ENCODE measurements at places on chromosomes 7 and 10.

DNA sequence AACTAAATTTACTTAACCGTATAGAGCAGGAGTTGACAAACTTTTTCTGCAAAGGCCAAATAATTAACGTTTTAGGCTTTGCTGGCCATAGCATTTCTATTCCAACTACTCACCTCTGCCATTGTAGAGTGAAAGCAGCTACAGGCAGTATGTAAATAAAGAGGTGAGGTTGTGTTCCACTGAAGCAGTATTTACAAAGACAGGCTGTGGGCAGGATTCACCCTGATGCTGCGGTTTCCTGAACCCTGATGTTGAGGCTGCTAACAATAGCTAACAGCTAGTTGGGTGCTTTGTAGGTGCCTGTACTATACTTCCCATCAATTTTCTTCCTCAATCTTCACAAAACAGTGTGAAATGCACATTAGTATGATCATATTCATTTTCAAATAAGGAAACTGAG lies 47.0 kb upstream of the LAMB1 start:
- DNase-seq: no peak

GRCh38 chr10:65204999-65205398 lies 1683.8 kb downstream of the REEP3 start:
- no peak for DNase-seq

DNA sequence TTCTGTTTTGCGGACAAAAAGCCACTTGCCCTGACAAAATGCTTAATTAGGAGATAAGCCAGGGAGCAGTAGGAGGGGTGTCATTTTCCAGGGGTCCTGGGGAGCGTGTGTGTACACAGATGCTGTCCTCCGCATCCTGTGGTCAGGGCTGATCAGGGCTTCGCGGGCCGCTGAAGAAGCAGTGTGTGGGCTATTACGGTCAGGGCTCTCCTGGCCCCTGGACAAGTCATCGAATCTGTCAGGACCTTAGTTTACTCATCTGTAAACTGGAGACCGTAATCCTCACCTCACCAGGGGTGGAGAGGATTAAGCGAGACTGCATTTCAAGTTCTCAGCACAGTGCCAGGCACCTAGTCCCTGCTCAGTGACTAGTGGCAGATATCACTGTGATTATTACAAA lies 26.0 kb upstream of the MXI1 start:
- no peak for DNase-seq

GRCh38 chr7:28812616-28813015 lies 145.5 kb downstream of the TRIL start:
- DNase-seq: no peak

DNA sequence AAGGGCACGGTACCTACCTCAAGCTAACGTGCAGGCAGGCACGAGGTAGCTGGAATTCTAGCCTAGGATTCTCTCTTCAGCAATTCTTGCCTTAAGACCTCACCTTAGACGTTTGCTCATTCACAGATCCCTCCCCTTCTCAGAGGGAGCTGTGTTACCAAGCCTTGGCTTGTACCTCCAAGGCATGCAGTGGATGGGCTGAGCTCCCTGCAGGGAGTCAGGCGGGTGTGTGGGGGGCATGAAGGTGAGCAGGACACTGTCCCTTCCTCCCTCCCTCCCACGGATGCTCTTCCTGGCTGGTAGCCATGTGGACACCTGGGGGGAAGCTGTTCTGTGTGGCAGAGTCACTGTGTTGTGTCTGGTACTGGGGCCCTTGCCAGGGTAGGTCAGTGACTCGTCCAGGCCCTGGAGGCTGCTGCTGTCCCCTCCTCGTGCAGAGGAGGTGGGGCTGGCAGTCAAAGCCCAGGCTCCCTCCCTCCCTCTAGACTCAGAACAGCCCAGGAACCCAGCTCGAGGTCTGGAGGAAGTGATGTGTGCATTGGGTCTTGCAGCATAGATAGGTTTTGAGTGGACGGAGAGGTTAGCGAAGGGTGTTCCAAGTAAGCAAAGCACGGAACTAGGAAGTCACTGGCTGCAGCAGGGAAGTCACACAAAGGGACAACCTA lies 222.2 kb upstream of the SH2B2 start:
- no peak for DNase-seq

- DNase-seq: peak; percentile 25
Observed at GRCh38 chr10:125868372-125868975, 12.6 kb downstream of the DHX32 start.

- no peak for DNase-seq
Observed at GRCh38 chr10:132064082-132064755, 1.5 kb upstream of the JAKMIP3 start.

- peak; percentile 77 for DNase-seq
Observed at GRCh38 chr10:46255801-46256747, 30.7 kb upstream of the ANTXRL start.

DNA sequence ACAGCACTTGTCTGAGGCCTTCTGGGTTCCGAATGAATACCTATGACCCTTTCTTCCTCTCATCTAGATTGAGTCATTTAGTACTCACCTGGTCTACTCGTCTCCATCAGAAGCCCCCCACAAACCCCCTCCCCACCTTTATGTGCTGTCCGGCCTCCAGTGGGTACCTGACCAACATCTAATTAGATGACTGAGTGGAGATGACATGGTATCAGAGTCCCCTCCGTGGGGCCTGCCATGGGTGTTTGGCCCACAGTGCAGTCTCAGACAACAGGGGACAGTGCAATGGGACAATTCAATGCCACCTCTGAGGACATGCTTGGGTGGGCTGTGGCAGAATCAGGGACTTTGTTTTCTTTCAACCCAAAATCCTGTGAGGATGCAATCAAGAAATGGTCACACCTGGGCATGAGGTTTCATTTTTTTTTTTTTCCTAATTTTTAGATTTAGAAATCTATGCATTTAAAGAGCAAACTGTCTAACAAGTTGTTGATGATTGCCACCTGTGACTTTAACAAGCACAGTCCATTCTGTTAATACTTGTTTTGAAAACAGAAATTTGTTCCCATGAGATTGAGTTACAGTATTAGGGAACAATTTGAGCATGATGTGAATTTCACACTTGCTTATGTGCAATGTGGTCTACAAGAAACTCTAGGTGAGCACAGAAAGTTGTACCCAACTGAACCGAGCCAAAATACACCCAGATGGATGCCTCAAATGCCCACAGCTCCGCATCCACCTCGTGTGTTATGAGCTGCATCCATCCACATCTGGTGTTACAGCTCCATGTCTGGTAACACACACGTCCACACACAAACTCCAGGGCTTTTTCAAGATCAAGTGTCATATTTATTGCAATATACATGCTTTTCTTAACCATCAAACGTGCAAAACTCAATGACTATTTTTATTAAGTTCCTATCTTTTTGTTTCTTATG lies 27.5 kb downstream of the GPRIN2 start:
- no peak for DNase-seq

DNA sequence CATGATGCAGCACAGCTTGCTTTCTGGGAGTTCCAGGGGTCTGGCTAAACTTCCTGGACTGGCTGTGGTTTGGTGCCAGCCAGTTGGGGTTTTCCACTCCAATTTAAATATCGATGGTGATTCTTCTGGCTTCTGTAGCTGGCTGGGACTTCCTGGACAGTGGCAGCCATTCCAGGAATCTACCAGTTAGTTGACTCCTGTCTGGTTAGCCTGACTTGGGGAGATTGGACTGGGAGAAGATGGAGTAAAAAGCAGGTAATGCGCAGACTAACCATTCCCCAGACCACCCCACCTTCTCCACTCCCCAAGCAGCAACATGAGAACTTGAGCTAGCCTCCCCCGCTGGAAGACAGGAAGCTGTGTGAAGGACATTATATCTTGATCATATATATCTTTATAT lies 6.3 kb upstream of the PIP4K2A start:
- DNase-seq: no peak

GRCh38 chr7:114048386-114049235 lies 129.8 kb upstream of the PPP1R3A start:
- no peak for DNase-seq

DNA sequence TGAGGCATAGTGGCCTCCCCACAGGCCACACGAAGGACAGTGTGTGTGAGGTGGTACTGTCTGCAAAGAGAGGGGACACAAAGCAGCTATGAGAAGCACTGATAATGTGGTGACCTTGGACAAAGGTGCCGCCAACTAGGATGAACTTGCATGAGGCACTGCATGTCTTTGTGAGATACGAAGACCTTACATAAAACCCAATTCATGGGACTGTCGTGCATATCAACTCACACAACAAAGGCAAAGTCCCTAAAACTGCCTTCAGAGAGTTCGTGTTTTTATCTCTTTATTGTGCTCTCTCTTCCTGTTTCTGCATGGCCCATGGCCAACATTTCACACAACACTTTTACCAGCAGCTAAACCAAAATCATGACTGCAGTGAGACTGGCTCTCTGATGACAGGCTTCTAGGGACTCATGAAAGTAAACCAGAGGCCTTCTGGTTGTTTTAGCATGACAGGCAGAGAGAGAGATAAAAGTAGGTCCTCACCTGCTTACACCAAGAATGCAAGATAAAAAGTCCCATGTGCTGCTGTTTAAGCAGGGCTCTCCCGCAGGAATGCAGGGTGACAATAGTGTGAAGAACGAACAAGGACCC lies 347.8 kb downstream of the ELMO1 start:
- DNase-seq: no peak

DNA sequence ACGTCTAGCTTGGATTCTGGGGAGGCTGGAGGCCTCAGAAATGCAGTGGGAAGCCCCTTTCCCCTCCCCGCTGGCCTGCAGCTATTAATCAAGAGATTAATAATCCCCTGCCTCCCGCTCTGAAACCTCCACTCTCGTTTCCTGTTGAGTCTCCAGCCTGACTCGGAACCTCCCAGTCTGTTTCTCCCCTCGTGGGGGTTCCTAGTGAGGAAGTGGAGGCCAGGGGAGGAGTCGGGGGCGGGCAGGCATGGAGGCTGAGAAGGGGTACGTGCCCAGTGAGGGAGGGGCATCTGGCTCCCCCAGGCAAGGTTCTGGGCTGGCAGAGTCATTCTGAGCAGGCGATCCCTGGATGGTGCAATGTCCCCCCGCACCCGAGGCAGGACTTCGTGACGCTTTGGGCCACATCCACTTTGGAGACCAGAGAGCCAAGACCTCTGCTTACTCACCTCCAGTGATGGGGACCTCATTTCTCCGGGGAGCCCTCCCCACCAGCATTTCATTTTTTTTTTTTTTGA lies 73.6 kb downstream of the COL26A1 start:
- no peak for DNase-seq

DNA sequence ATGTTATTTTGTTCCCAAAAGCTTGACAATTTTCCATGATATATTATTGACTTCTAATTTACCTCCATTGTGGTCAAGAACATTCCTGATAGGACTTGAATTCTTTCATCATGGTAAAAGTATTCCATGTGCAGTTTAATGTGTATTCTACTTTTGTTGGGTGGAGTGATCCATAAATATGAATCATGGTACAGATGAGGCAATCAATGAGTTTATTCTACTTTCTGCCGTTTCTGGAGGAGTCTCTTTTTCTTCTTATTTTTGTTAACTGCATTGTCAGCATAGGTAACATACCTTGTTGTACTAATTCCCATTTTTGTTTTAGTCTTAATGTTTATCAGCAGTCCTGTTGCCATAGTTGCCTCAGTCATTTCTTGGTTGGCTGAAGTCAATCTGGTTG lies 69.6 kb downstream of the SHOC2 start:
- DNase-seq: no peak

DNA sequence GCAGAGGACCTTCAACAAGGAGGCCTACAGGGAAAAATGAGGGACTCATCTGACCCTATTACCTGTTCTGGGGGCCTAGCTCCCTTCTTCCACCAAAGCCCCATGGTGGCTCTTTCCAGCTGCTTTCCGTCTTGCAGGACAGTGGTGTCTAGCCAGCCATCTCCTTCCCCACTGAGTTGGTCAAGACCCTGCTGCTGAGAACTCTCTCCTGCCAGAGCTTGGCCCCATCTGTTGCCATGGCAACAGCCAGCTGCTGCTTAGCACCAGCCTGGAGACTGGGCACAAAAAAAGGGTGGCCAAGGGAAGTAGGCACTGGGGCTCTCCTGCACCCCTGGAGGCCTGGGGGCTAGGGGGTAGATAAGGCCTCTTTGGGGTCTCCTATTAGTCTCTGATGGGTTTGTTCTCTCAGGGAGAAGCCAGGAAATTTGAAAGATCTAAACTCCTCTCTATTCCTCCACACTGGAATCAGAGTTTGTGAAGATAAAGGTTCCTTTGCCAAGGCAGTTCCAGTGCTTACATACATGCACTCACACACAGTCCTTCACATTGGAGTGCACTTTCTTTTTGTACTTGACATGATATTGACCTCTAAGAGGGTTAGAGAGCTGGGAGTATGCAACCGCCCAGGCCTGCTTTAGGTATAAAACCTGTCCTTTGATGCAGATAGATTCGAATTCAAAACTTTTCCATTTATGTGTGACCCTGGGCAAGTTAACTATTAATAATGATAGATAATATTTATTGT lies 15.8 kb downstream of the TSPAN33 start:
- DNase-seq: no peak

DNA sequence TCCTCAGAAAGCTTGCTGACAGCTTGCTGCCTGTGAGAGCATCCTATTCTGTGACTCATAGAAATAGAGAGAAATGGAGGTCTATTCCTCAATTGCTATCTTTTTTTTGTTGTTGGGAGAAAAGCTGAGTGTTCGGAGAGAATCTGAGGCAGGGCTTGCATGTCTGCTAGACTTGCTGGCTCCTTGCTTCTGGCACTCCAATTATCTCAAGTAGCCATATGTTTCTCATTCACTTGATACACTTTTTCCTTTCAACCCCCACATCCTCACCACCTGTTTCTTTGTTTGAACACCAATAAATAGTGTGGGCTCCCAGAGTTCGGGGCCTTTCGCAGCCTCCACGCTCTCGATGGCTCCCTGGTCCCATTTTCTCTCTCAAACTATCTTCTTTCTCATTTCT lies 172.2 kb downstream of the SH2D4B start:
- DNase-seq: no peak

DNA sequence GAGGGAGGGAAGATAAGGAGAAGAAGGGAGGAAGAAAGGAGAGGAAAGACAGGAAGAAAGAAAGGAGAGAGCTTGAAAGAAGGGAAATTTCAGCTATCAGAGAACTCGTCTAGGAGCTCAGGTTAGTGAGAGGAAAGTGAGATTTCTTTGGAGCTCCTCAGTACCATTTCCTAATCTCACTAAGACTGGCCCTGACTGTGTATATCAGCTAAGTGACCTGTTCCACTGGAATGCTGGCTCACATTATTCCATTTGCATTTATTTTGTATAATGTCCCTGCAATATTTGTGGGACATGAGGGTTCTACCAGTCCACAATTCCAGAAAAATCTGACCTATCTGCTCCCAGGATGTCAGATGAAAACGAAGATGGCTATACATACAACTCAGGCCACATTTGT lies 114.7 kb upstream of the CELF2 start:
- DNase-seq: no peak

- DNase-seq: no peak
Observed at GRCh38 chr7:106165337-106165736, 53.2 kb upstream of the SYPL1 start.

- DNase-seq: no peak
Observed at GRCh38 chr10:21824409-21824808, 179.1 kb downstream of the DNAJC1 start.

GRCh38 chr7:80379034-80379982 lies 132.6 kb downstream of the GNAT3 start:
- no peak for DNase-seq

- no peak for DNase-seq
Observed at GRCh38 chr10:5159126-5159525, 25.8 kb downstream of the AKR1C8 start.

- DNase-seq: no peak
Observed at GRCh38 chr10:68871731-68872342, 29.3 kb upstream of the DDX50 start.

GRCh38 chr7:136523571-136523970 lies 344.9 kb upstream of the CHRM2 start:
- no peak for DNase-seq
